ENCODE measurements at places on chromosomes 4 and X.
A peak's percentile ranks its signal among the peaks of the same experiment; 100 is the strongest.

DNA sequence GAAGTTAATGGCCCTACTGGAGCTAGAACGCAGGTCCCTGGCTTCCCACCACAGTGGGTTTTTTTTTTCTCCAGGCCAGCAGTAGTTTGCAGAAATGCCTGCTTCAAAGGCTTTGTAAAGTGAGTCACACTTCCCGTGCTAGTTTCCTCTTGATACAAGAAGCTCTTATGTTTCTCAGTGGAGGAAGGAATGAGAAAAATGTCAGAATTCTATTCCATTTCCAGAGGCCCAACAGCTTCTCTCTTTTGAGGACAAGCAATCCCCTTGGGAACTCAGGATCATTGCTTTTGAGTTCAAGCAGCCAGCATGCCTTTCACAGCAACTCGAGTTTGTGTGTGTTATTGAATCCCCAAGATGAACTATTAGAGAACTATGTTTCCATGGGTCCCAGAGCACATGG, 134.3 kb downstream of the GUCY2F start:
- no peaks in the 10 kb centered on the region for H3K27me3 ChIP-seq
- no peak overlapping the region for H3K4me3 ChIP-seq
- H3K36me3 ChIP-seq, result no peaks in the 10 kb centered on the region
- no peaks in the 10 kb centered on the region for H3K4me1 ChIP-seq
- DNase-seq, result peak; percentile 80

DNA sequence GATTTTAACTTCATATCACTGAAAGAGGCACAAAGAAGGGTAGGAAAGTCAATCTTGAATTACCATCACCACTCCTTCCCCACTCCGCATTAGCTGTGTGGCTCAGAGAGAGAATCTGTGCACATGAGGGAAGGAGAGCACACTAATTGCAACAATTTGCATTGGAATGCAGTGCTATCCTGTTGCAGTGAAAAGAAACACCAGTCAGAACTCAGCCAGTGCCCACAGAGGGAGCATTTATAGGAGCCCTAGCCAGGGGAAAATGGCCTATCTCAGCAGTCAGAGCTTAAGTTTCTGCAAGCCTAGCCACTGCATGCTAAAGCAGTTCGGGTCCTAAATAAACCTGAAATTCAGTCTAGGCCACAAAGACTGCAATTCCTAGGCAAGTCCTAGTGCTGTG, 159.4 kb upstream of the AR start:
- no peak overlapping the region for H3K4me3 ChIP-seq
- no peak for DNase-seq
- H3K27me3 ChIP-seq, result no peaks in the 10 kb centered on the region
- H3K4me1 ChIP-seq, result no peaks in the 10 kb centered on the region
- no peak overlapping the region for H3K27ac ChIP-seq

GRCh38 chrX:128754130-128754529, 701.9 kb upstream of the ACTRT1 start:
- no peaks in the 10 kb centered on the region for H3K36me3 ChIP-seq
- H3K4me3 ChIP-seq, result no peak overlapping the region
- H3K27me3 ChIP-seq, result no peaks in the 10 kb centered on the region
- no peaks in the 10 kb centered on the region for H3K4me1 ChIP-seq
- no peak overlapping the region for H3K27ac ChIP-seq

- no peak overlapping the region for H3K4me3 ChIP-seq
- no peaks in the 10 kb centered on the region for H3K36me3 ChIP-seq
- DNase-seq, result no peak
- no peak overlapping the region for H3K27ac ChIP-seq
- H3K27me3 ChIP-seq, result no peaks in the 10 kb centered on the region
Observed at GRCh38 chr4:174434455-174434854, 87.8 kb downstream of the HPGD start.

DNA sequence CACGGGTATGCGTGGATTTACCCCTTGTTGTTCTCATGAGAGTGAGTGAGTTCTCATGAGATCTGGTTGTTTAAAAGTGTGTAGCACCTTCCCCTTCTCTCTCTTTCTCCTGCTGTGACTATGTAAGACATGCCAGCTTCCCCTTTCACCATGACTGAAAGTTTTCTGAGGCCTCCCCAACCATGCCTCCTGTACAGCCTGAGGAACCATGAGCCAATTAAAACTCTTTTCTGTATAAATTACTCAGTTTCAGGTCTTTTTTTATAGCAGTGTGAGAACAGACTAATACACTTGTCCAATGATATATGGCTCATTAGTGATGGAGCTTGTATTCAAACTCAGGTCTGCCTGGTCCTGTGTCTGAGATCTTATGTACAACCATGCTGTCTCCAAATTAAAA, 28.5 kb upstream of the RTL3 start:
- H3K4me3 ChIP-seq, result no peak overlapping the region
- no peak for DNase-seq
- H3K27me3 ChIP-seq, result no peaks in the 10 kb centered on the region
- no peaks in the 10 kb centered on the region for H3K4me1 ChIP-seq

GRCh38 chr4:29009908-29010307, 1710.3 kb upstream of the PCDH7 start:
- no peaks in the 10 kb centered on the region for H3K27me3 ChIP-seq
- DNase-seq, result no peak
- no peak overlapping the region for H3K27ac ChIP-seq
- H3K36me3 ChIP-seq, result no peaks in the 10 kb centered on the region
- H3K4me1 ChIP-seq, result no peaks in the 10 kb centered on the region
- no peak overlapping the region for H3K4me3 ChIP-seq

- no peak for DNase-seq
- no peaks in the 10 kb centered on the region for H3K36me3 ChIP-seq
- H3K27me3 ChIP-seq, result no peaks in the 10 kb centered on the region
- H3K4me1 ChIP-seq, result peaks cover 3% of the 10 kb centered on the region
Observed at GRCh38 chrX:48569958-48570357, 4.3 kb upstream of the RBM3 start.

GRCh38 chr4:101824500-101824899, 34.0 kb downstream of the BANK1 start:
- no peaks in the 10 kb centered on the region for H3K27me3 ChIP-seq
- no peak overlapping the region for H3K4me3 ChIP-seq
- H3K36me3 ChIP-seq, result no peaks in the 10 kb centered on the region
- no peak overlapping the region for H3K27ac ChIP-seq
- no peaks in the 10 kb centered on the region for H3K4me1 ChIP-seq
- DNase-seq, result no peak

DNA sequence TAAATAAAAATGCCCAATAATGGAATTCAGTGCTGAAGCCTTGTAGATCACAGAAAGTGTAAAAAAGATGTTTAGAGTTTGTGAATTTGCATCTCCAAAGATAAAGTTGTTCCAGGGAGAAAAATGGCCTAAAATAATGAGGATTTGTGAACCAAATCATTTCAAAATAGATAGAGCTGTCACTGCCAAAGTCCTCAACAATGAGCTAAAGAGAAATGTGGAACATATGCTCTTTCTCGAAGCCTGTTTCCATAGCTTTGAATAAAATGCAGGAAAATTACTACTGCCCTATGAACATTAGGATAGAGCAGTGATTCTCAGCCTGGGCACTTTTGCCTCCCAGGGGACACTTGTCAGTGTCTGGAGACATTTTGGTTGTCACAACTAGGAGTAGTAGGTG, 3.4 kb upstream of the AP1S2 start:
- DNase-seq, result no peak
- no peak overlapping the region for H3K4me3 ChIP-seq
- no peak overlapping the region for H3K27ac ChIP-seq
- H3K36me3 ChIP-seq, result no peaks in the 10 kb centered on the region

- no peaks in the 10 kb centered on the region for H3K36me3 ChIP-seq
- no peak overlapping the region for H3K4me3 ChIP-seq
- DNase-seq, result peak; percentile 53
- peaks cover 11% of the 10 kb centered on the region for H3K27me3 ChIP-seq
- H3K4me1 ChIP-seq, result no peaks in the 10 kb centered on the region
Observed at GRCh38 chrX:12814420-12814819, 23.2 kb downstream of the PRPS2 start.

DNA sequence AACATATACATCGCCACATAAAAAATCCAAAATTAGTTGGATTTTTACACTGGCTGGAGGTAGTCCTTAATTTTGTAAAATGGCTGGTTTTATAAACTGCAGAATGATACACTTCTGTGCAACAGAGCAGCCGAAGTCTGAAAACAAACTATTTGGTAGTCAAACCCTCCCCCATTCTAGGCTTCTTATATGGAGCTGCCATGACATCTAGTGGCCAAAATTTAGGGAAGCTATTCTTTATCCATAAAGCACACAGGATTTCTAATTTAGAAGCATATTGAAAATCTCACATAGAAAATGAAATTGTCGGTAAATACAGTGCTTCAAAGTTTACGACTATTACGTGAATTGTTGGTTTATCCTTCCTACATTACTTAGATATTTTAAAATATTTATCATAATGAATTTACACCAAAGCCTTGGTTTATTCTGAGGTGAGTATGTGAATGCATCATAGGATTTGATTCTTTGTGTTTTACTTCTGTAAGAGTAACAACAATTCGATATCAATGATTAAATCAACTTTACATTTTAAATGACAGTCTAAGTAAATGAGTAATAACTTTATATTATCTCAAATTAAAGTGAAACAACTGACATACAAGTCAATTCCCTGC, 113.4 kb upstream of the FAM241A start:
- peaks cover 1% of the 10 kb centered on the region for H3K4me1 ChIP-seq
- DNase-seq, result peak; percentile 72
- H3K27me3 ChIP-seq, result no peaks in the 10 kb centered on the region
- H3K4me3 ChIP-seq, result no peak overlapping the region
- H3K36me3 ChIP-seq, result no peaks in the 10 kb centered on the region
- no peak overlapping the region for H3K27ac ChIP-seq

DNA sequence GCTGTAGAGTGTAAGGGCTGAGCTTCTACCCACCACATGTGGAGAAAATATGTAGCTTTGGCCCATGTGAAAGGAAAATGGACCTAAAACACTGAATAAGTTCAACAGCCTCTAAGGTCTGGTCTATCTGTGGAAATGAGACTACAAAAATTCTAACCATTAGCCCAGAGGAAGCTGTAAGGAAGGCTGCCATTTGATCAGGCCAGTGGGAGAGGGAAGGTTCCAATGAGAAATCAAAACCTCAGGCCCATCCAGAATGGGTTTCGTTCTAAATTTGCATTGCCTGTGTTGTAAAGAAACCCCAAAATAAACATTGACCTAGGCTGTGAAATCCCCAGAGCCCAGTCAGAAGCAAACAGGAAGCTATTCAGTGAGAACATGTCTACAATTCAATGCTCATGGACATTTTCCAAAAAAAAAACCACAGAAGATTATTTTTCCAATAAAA, 320.4 kb upstream of the SLC7A11 start:
- no peak overlapping the region for H3K4me3 ChIP-seq
- no peaks in the 10 kb centered on the region for H3K27me3 ChIP-seq
- peak; percentile 74 for DNase-seq
- H3K4me1 ChIP-seq, result no peaks in the 10 kb centered on the region
- H3K27ac ChIP-seq, result no peak overlapping the region

- no peaks in the 10 kb centered on the region for H3K27me3 ChIP-seq
- no peak overlapping the region for H3K27ac ChIP-seq
- H3K4me1 ChIP-seq, result no peaks in the 10 kb centered on the region
- no peak for DNase-seq
Observed at GRCh38 chr4:89868276-89868675, 26.4 kb upstream of the MMRN1 start.

GRCh38 chrX:51332188-51332942, at the start of gene NUDT10:
Gene NUDT10 (plus strand): TSS chrX:51332822. CDS start chrX:51332966, 144 bp downstream.
- no peaks in the 10 kb centered on the region for H3K36me3 ChIP-seq
- H3K4me1 ChIP-seq, result peaks cover 4% of the 10 kb centered on the region
- peak within 1 kb of the TSS; percentile 63 for H3K4me3 ChIP-seq
- H3K27ac ChIP-seq, result no peak within 1 kb of the TSS

DNA sequence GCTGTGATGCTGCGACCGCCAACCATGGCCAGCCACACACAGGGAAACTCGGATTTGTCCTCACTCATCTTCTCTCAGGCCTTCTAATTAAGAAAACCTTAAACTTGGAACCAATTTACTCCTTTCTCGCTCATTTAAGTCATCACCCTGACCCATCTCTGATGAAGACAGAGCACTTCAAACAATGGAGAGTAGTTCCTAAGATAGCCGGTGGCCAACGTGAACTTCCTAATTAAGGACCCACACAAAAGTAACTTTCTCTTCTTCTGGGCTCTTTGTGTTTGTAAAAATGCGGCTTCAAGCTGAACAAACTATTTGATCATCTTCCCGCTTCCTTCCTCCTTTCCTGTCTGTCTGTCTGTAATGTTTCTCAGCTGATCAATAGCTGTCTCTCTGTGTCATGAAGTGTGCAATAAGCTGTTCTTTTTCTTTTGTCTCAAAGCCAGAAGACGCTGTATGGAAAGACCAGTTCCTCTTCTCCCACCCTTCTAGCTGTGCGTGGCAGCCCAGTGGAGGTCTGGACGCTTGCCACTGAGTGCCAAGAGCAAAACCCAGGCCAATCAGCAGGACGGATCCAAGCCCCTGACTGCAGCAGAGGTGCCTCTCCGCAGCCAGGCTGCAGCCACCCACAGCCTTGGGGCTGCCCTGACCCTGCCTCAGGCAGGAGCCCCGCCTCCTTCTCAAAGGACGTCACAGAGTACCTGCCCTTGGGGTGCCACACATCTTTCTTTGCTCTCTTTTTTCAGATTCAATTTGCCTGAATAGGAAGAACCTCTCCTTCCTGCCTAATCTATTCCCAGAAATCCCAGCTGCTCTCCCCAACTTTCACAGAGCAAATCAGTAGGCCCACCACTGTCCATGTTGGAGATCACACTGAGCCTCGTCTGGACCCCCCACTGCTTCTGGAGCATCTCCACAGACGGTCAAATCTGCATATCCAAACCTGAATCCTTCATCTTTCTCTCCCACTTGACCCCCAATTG, 59.3 kb downstream of the MAML3 start:
- DNase-seq, result no peak
- H3K27ac ChIP-seq, result no peak overlapping the region
- H3K4me1 ChIP-seq, result peaks cover 17% of the 10 kb centered on the region
- no peaks in the 10 kb centered on the region for H3K27me3 ChIP-seq

DNA sequence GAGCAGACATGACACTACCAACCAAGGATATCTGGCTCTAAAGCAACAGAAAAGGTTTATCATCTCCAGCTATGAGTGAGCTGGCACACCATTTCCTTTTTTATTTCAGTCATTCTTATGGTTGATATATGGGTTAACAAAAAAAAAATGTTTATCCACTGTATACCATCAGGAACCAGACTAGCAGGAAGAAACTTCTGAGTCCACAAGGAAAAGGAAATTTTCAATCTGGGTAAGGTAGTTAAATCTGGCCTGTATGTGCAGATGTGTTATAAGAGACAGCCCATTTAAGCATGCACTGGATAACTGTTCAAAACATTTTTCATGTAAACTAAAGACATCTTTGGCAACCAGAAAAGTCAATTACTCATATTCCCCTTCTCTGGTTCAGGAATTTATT, 35.0 kb downstream of the AMMECR1 start:
- no peaks in the 10 kb centered on the region for H3K27me3 ChIP-seq
- no peaks in the 10 kb centered on the region for H3K36me3 ChIP-seq
- H3K4me1 ChIP-seq, result no peaks in the 10 kb centered on the region
- H3K4me3 ChIP-seq, result no peak overlapping the region
- no peak for DNase-seq
